ENCODE measurements at places on chromosomes 13 and 19. TPM values are rescaled to one million over a fixed set of nuclear protein-coding genes. Genes with fewer than 3 reads are reported as not detected.

DNA sequence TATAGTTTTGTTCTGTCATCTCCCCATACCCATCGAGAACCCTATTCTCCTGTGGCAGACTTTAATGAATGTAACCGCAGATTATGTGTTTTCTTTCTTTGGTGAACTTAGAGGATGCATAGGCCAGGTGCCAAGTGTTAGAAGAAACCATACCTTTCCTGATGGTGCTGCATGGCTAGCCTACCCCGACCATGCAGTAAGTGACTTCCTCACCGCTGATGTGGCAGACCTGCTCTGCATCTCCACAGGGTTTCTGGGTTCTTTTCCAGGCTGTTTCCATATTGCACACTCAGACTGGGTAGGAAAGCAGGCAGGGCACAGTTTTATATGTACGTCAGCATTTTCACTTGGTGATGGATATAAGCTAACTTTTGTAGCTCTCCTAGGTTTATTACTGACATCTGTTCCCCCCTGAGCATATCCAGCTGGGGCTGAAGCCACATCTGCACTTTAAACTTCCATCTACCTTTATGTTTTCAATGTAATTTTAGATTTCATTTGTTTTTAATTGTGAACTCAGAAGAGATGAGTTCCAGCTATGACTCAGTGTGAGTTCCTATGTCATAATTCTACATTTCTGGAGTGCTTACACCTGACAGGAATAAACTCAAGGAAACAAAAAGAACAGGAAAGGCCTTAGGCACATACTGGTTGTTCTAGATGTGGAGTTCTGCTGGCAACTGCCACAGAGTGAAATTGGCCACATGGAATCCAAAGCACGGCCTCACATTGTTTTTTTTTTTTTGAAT is 42.3 kb downstream of the LRCH1 start:
- no peak for DNase-seq

DNA sequence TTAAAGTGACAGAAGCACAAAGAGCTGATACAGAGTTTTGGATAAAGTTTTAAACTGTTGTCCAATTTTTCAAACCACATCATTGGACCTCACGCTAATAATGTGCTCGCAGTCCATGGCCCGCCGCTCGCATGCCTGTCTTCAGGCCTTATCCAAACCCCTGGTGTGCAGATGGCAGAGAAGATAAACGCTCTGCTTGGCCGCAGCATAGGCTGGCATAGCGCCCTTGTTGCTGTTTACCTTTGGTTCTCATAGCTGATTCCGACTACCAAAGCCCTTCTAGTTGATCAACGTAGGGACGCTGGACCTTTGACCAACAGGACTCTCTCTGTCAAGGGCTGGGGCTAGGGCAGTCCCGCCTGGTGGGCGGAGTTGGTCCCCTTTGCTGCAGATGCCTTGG is 23.5 kb upstream of the QTRT1 start:
- DNase-seq, result no peak

DNA sequence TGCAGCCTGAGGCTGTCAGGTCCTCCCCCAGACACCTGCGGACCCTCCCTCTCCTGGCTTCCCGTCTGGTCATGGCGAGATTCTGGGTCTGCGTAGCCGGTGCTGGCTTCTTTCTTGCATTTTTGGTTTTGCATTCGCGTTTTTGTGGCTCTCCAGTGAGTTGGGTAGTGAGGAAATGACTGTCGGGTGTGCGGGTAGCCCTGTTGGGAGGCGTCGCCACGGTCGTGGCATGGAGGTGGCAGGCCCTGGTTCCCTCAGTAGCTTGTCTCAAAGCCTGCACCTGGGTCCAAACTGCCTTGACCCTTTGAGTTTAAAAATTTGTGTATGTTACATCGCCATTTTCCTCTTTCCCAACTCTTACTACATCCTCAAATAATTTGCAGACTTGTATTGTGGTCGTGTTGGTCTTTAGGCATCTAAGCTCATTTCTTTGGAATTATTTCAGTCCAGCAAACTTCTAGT is 344 bp downstream of the NHLRC3 start:
- no peak for DNase-seq

DNA sequence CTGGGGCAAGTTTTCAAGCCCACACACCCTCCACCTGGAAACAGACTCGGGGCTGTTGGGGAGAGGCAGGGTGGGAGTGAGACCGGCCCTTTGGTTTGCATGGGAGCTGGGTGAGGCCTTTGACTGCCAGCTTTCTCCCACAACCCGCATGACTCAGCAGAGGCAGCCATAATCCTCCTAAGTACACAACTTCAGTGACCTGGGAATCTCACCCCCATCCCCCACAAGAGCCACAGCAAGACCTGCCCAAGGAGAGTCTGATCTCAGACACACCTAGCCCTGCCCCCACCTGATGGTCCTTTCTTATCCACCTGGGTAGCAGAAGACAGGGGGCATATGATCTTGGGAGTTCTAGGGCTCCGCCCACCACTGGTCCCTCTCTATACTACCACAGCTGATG is 1615.4 kb downstream of the EFNB2 start:
- no peak for DNase-seq

DNA sequence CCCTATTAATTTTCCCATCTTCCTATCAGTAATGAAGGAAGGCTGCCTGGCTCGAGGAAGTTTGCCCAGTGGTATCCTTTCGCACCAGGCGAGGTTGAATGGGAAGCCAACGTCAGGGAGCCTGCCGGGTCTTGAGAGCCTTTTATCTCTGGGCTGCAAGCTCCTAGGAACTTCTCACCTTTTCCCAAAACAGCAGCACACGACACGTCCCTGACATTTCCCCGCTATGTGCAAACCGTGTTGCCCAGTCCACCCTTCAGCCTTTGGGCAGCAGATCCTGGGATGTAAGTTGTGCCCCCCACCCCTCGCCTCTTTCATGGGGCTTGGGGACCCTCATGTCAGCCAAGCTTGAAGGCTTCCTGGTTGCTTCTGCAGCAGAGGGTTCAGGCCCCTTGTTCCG is 179.1 kb downstream of the ZNF536 start:
- no peak for DNase-seq

GRCh38 chr13:22432690-22433089 is 748.1 kb upstream of the SGCG start:
- no peak for DNase-seq

- DNase-seq, result no peak
Observed at GRCh38 chr13:50437252-50437651, 406.2 kb downstream of the DLEU7 start.

GRCh38 chr13:27125357-27126282 is 46.0 kb downstream of the USP12 start:
- no peak for DNase-seq

DNA sequence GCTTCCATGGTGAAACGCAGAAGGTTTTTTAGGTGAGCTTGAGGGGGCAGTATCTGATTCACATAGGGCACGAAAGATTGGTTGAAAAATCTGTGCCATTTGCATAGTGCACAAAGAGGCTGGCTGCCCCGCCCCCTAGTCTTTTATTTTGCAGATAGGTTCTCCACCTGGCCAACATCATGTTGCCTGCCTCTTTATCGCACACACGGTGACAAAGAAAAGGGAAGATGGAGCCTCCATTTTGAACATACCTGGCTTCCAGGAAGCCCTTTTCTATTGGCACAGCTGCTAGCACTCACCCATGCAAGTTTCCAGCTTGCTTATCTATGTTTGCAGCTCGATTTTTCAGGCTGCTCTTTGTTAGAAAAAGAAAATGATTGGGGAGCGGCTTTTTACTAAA is 316.2 kb upstream of the KLHL1 start:
- DNase-seq, result no peak

DNA sequence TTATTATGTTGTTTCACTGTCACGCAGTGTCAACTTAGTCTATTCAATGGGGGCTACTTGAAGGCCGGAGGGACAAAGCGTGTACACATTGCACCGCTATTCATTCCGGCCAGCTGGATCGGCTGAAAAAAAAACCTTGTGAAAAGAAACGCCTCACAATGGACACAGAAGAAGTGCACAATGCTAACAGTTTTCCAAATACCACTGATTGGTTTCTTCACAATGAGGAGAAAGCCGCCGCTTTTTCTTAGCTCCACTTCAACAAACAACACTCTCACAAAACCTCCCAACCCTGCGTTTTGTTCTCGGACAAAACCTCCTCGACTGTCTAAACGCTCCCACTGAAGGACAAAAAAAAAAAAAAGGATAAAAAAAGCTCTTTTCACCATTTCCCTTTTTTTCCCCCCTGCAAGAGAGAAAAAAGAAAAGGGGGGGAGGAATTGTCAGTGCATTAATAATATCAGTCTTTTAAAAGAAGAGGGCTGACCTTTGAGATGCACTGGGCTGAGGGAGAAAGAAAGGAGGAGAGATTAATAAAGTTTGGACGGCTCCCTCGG is 5.4 kb downstream of the SOX21 start:
- DNase-seq, result no peak

DNA sequence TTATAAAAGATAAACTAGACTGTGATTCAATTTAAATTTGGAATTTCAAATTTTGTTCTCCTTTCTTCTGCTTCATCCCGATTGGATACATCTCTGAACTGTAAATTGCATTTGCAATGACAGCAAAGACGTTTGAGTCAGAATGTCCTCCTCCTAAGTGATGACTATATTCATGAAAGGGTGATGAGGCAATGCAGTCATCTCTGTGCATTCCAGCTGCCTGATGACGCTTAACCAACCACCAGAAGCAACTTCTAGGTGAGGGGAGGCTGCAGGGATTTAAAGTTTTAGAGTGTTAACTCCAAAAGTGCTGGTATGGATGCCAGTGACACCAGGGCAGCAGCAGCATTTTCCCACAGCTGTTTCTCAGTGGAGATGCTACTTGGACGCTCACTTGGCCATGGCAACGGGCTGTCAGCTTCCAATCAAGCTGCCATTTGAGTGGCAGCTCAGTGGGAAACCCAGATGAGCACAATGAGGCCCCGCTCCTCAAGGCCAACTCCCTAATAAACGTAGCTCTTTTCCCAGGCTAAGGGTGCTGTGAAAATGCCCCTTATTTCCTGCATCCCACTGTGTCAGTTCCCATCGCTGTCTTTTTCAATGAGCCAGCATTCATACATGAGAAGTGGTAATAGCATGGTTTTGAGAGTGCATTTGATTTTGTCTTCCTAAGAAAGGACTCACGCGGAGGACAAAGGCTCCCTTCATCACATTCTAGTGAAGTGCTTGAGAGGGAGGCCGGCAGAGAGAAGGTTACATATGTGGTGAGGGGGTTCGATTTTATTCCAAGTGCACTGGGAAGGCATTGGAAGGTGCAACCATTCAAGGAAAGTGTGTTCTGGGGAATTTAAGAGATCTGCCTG is 45.2 kb upstream of the AMER2 start:
- no peak for DNase-seq

Gene KIR2DL3
- total RNA-seq, result not detected

Gene EPSTI1
- 17.9 TPM for total RNA-seq

Gene ZNF628
- 3.8 TPM for total RNA-seq

Gene CGB8
- not detected for total RNA-seq
